Thoracic aorta (tissue), 2 donors: ENCODE measurements at places on chromosomes 16 and 17. TPM values are rescaled to one million over a fixed set of nuclear protein-coding genes. Genes with fewer than 3 reads are reported as not detected.

Gene CIITA
- 31.0 TPM for total RNA-seq

Gene CCL8
- total RNA-seq = 2.5 TPM

Gene PNMT
- 3.1 TPM for total RNA-seq

Gene RAB26
- total RNA-seq = not detected

Gene SEPTIN12
- total RNA-seq = not detected

Gene RPRML
- not detected for total RNA-seq

Gene WNT9B
- not detected for total RNA-seq

Gene CCL16
- total RNA-seq = not detected

Gene NXPH3
- 131 TPM for total RNA-seq

Gene HBZ
- total RNA-seq = not detected

DNA sequence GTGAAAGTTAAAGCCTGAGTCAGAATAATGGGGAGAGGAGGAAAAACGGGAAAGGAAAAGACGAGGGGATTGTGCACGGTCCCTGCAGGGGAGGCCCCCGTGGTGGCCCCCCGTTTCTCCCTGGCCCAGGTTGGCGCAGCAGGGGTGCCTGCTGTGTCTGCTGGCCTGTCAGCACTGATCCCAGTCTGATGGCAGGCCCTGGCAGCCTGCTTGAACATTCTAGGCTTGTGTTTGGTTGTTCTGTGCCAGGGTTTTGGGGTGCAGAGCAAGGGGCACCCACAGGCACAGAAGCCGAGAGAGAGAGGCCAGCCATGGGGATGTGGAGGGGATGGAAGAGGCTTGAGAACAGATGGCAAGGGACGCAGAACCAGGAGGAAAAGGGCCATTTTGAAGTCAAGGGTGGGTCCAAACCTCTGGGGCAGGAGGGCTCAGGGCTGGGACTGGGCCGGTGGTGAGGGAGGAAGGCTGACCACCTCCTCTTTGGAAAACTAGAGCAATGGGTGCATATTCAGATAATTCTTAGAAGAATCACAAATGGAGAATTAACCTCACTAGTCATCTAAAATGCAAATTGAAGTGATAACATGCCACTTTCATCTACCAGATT, 35.9 kb downstream of the TBX4 start:
- DNase-seq = no peak

GRCh38 chr17:70646673-70647072, 477.3 kb downstream of the KCNJ2 start:
- DNase-seq = no peak

- DNase-seq = no peak
Measured at GRCh38 chr17:82226809-82227628, 1.8 kb upstream of the SLC16A3 start.

- no peak for DNase-seq
Measured at GRCh38 chr17:29291163-29291752, 2.7 kb downstream of the NUFIP2 start.

DNA sequence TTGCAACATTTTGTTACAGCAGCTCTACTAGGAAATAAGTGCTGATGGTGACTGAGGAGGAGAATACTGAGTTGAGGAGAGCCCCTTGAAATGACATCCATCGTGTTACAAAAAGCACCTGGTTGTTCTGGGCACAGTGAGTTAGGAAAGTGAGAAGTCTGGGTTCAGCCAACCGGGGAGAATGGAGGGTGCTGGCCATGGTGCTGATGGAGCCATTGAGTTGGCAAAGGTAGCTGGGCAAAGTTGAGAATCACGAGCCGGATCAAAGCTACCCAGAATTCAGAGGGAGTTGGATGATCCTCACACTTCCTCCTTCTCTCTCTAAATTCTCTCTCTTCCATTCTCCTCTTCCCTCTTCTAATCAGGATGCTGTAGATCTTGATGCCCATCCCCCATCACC, 35.0 kb upstream of the ASIC2 start:
- no peak for DNase-seq

DNA sequence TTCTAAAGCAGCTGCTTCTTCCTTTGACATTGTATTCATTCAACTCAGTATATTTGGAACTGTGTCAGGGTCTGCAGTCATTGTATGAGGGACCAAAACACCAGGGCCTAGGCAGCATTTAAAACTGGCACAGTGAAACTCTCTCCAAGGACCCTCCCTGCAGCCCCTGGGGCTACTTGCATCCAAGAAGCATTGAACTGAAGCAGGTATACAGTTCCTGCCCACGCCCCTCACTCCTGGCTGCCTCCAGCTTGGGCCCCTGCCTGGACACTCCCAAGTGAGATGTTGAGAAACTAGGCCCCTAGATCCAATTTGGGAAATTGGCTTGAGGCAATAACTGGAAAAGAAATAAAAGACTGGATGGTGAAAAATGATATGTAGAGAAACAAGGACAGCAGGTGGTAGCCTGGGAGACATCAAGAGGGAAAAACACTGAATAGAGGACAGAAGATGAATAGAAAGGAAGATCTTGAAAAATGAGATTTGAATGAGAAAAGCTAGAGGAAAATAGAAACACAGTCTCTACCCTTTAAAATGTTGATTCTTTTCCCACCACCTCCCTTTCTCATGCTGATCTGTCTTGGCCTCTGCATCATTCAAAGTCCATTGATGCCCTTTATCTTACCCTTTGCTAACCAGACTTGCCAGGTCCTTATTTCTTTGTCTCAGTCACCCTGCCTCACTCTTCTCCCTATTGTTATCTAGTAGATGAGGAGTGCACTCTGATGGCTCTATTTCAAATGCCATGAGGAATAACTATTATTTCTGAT, 368.8 kb upstream of the CDH8 start:
- DNase-seq = no peak

DNA sequence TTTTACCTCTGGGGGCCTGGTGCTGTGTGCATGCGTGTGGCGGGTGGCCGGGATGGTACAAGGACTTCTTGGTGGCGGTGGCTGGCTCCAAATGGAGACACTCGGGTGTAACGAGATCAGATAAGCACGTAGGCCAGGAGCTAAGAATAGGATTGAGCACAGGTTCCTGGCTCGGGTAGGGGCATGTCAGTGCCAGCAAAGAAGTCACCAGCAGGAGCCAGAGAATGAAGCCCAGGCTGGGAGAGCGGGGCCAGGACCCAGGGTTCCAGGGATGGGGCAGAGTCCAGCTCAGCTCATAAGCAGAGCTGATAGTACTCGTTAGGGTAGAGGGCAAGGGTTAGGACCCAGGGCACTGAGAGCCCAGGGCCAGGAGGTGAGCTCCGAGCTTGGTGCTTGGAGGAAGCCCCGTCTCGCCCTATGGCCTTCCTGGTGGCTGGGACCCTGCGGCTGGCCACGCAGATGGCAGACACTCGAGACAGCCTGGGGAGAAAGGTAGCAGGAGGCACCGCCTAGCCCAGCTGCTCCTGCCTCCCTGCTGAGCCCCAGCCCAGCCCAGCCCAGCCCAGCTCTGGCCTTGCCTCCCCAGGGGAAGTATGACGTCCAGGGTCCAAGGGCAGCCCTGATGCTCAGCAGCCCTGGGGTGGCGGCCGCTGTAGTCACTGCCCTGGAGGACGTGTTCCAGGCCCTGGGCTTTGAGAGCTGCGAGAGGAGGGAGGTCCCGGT, 8.9 kb downstream of the ZNF213 start:
- DNase-seq = no peak

DNA sequence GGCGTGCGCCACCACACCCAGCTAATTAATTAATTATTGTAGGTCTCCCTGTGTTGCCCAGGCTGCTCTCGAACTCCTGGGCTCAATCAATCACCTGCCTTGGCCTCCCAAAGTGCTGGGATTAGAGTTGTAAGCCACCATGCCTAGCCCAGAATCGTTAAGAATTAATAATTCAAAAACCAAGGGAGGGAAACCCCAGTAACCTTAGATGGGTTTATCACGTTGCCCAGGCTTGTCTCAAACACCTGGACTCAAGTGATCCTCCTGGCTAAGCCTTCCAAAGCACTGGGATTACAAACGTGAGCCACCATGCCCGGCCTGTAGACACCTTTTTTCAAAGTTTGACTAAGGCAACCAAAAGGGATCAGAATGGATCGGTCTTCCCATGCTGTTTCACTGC, 21.6 kb downstream of the CD300LF start:
- DNase-seq = no peak

GRCh38 chr17:80585890-80586845, 41.5 kb downstream of the RPTOR start:
- no peak for DNase-seq

GRCh38 chr17:34406226-34406625, 43.2 kb upstream of the CCL1 start:
- no peak for DNase-seq

DNA sequence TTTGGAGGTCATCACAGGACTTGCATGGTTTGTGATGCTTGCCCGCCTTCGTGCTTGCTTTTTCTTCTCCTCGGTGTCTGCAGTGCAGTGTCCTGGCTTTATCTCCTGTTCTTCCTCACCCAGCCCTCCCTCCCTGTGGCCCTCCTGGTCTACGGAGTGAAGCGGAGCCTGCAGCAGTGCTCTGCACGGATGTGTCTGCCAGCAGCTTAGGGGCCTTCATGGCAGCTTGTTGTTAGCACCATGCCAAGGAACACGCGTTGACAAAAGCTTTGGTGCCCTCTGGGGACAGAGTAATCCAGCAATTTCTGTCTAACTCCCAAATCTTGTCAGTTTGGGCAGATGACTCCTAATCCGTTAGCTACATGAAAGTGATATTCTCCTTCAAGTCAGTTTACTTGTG, 9.9 kb downstream of the DHODH start:
- DNase-seq = no peak

DNA sequence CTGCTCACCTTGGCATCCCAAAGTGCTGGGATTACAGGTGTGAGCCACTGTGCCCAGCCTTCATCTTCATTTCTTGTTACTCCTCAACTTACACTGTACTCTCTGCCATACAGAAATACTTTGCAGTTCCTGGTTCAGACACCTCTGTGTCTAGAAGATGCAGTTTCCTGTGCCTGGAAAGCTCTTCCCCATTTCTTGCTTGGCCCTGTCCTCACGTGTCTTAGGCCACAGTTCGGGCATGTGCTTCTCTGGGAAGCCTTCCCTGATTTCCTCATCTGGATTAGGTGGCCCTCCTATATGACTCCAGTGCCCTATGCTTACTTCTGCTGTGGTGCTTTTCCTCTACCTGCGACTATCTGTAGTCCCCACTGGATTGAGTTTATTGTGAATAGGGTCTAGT, 26.5 kb upstream of the CDR2 start:
- no peak for DNase-seq

DNA sequence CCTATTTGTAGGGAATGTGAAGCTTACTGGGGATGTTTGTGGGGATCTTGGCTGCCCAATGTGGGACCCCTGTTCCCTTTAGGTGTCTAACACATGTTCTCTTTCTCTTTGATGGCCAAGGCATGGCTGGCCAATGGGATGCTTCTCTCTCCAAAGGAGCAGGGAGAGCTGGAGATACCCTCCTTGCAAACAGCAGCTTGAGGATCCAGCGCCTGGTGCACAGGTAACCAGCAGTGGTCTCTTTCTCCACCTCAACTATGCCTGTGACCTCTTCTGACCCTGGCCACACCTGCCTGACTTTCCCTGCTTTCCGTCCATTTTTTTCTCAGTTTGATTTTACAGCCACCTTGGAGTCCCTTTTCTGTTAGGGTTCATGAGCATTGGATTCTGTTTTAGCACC, 16.8 kb upstream of the NKD1 start:
- DNase-seq = no peak

GRCh38 chr17:82300707-82301270, 16.6 kb downstream of the CD7 start:
- DNase-seq = no peak

DNA sequence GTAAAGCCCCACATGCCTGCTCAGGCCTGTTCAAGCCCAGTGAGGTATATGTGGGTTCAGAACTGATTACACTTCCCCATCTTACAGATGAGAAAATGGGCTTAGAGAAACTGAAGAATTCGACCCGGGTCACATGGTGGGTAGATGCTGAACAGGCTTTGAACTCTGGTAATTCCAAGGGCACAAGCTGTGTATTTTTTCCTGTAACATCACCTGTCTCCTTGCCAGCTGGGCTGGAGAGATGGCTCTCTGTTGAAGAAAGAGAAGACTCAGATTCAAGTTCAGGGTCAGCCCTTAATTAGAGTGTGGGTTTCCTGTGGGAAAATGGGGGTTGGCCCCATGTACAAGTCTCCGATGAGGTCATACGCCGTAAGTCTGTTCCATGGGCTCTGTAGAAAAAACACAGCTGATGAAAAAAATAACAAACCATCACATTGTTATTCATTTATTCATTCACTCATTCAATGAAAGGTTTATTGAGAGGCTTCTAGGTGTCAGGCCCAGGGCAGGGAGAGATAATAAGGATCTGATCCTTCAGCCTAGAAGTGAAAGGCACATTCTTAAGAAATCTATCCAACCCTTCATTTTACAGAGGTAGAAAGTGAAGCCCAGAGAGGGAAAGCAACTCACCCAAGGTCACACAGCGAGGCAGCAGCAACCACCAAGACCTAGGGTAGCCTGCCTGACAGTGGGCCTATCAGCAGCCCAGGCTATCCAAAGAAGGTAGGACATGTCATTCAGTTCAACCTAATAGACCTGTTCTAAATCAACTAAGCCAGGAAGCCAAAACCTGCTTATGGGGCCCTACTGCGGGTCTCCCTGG, 482.8 kb downstream of the SOX9 start:
- no peak for DNase-seq

DNA sequence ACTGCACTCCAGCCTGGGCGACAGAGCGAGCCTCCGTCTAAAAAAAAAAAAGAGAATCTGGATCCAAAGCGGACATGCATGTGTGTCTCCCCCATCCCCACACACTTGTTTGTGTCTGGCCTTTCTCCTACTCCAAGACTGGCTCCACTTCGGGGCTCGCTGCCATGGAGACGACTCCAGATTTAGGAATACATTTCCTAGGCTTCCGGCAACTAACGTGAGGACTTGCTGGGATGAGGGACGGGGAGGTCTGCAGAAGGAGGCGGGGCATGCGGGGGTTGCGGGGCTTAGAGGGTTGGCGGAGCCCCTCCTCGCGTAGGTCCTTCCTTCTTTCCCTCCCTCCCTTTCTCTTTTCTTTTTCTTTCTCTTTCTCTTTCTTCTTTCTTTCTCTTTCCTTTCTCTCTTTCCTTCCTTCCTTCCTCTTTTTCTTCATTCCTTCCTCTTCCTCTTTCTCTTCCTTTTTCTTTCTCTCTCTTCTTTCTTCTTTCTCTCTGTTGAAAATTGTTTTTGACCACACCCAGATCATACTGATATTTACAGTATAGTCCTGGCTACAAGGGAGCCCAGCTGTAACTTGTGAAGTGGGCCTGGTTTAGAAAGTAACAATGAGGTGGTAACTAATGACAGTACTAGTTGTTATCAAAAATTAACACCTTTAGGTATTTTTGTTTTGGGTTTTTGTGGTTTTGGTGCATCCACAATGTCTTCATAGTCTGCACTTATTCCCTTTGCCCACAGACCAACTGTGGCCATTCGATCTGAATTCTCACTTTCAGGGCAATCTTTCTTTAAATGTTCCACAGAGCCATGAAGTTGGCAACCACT, 25.2 kb downstream of the MIS12 start:
- DNase-seq = no peak

DNA sequence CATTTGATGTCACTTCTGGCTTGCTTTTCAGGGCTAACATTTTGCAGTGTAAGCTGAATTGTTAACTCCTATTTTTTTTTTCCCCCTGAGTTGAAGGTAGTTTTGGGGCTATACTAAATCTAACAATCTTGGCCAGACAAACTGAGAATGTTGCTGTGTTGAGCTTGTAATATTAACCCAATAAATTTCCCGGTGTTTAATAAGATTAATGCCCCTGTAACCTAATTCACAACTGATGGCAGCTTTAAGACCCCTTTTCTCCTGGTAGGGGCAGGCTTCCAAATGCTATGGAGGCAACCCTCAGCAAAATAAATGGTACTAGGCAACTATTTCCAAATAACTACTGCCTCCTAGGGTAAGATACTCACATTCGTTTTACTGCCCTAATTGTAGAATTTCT, 549.6 kb upstream of the KIF2B start:
- DNase-seq = no peak
